ENCODE measurements at places on chromosomes 4 and X. TPM values are rescaled to one million over a fixed set of nuclear protein-coding genes. Genes with fewer than 3 reads are reported as not detected.

Gene YIPF7
- not detected for total RNA-seq

Gene TMEM156
- total RNA-seq, result not detected

Gene ADGRG4
- total RNA-seq, result under 0.01 TPM

Gene PCDH11X
- not detected for total RNA-seq

Data from smooth muscle cell of trachea (primary cell).